CD4-positive, alpha-beta memory T cell (primary cell): ENCODE measurements at places on chromosomes 12 and 14.

DNA sequence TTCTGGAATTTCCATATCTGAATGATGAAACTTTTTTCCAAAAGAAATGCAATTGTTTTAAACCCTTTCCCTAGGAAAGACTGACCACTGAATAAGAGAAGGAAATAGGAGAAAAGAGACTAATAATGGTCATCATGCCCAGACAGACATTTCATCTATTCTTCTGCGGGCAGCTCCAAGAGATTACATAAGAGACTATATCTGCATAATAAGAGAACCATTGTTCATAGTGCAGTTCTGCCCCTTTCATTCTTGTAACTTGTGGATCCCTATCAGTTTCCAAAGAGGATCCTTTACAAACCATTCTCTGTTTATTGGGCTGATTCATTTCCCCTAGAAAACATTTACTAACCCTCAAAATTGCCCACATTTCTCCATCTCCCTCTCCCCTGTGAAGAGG is 197.8 kb downstream of the FSCB start:
- no peak for DNase-seq

GRCh38 chr14:79278798-79279644 is 932.3 kb downstream of the DIO2 start:
- DNase-seq: no peak

- no peak for DNase-seq
These were observed 43.5 kb upstream of the NOS1 start for GRCh38 chr12:117404940-117405339.

- DNase-seq: no peak
These were observed 134.6 kb downstream of the CACNA1C start for GRCh38 chr12:2187195-2187945.

DNA sequence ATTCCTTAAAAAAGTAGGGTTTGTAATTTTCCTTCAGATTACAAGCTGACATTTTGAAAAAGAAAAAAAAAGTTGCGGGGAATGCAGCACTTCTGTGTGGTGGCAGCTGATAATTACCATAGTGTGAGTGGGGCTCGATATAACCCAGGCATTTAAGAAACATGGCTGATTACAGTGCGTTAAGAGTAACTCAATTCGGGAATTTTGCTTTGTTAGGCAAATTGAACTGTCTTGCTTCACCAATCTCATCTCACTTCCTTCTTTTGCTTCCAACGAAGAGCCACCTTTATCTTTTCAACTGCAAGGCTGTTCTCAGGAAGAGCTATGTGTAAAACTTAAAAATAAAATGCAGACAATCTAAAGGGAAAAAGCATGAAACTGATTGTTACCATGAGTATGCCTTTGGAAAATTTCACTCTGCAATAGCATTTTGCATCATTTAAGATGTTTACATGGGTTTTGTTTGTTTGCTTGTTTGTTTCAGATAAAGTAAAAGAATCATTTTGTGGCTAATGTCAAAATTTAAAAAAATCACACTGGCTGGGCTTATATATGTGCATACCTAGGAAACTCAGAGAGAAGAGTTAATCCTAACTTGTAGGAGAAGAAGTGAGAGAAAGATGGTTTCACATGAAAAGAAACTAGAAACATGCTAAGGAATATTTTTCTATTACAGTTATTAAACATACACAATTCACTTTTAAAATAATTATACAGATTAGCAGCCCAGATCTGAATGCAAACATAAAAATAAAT is 295.9 kb upstream of the ATP2B1 start:
- no peak for DNase-seq

GRCh38 chr14:74647678-74648461 is 35.8 kb upstream of the LTBP2 start:
- DNase-seq: no peak

GRCh38 chr12:89947437-89948270 is 239.0 kb upstream of the ATP2B1 start:
- DNase-seq: no peak

DNA sequence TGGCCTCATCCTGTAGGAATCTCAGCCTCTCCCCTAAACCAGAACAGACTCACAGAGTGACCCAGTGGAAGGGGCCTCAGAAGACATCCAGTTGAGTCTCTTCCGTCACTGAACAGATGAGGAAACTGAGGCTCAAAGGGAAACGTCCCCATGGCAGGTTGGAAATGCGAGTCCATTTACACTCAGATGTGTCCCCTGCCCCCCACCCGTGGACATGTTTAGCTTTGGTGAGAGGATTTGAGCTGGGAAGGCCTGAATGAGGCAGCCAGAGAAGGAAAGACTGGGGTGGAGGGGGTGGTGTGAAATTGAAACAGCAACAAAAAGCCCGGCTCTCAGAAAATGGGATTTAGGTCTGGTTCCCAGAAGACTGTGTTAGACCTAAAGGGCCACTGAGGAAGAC is 1.7 kb downstream of the FAIM2 start:
- no peak for DNase-seq

DNA sequence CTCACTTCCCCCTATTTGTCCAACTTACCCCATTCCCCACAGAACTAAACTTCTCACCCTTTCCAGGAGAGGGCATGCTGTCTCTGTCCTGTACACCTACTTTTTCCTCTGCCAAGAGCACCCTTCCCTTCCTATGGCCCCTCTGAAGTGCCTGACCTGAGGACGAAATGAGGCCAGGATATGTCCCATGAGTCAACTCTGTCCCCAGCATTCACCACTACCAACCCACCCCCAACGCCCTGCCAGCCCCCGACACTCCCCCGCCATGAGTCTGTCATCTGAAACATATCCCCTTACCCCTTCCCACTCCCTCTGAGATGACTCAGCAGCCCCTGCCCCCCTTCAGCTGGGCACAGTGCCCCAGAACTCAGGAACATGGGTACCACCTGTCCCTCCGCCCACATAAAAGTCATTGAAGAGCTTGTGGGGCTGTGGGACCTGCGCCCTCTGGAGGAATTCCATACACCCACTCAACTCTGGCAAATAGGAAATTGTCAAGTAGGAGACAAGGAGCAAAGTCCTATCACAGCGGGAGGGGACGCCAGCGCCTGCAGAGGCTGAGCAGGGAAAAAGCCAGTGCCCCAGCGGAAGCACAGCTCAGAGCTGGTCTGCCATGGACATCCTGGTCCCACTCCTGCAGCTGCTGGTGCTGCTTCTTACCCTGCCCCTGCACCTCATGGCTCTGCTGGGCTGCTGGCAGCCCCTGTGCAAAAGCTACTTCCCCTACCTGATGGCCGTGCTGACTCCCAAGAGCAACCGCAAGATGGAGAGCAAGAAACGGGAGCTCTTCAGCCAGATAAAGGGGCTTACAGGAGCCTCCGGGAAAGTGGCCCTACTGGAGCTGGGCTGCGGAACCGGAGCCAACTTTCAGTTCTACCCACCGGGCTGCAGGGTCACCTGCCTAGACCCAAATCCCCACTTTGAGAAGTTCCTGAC is 26.3 kb downstream of the ITGA7 start:
- DNase-seq: no peak

- DNase-seq: no peak
These were observed 2.0 kb downstream of the INTS13 start for GRCh38 chr12:26935636-26936378.
